ENCODE measurements at places on chromosomes 5 and 9.

GRCh38 chr5:179825655-179826182 is 5.0 kb downstream of the SQSTM1 start:
- H3K27me3 ChIP-seq, result no peaks in the 10 kb centered on the region
- DNase-seq, result no peak
- peaks cover 15% of the 10 kb centered on the region for H3K4me1 ChIP-seq
- H3K4me3 ChIP-seq, result no peak overlapping the region
- H3K36me3 ChIP-seq, result peaks cover 41% of the 10 kb centered on the region

DNA sequence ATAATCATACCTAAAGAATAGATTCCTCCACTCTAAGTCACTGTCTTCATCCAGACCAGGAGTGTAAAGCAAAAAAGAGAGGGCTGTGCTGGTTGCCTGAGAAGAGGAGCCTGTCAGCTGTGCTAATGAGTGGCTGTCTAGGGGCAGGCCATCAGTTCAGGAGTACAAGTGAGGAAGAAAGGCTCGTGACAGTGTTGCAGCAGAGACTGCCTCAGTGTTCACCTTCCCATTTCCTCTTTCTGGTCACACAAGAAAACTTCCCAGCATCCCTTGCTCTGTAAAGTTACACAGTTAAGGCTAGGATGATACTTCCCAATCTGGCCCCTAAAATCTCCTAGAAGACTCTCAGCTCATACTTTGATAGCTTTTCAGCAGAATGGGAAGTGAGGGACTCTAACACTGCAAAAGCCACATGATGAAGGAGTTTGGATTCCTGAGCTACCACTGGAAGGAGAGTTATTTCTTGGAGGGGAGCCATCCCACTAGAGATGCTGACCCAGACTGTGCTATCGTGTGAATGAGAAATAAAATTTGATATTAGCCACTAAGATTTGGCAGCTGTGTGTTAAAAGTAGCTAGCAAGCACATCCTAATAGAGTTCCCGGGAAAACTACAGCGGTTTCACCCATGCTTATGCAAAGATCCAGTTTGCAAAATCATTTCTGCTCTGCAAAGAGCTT is 67.1 kb downstream of the ADAMTS12 start:
- DNase-seq, result no peak
- H3K27ac ChIP-seq, result no peak overlapping the region
- no peak overlapping the region for H3K4me3 ChIP-seq
- no peaks in the 10 kb centered on the region for H3K36me3 ChIP-seq
- H3K27me3 ChIP-seq, result no peaks in the 10 kb centered on the region
- peaks cover 9% of the 10 kb centered on the region for H3K4me1 ChIP-seq

GRCh38 chr5:159855476-159856191 is 60.6 kb upstream of the ADRA1B start:
- no peak overlapping the region for H3K4me3 ChIP-seq
- no peaks in the 10 kb centered on the region for H3K36me3 ChIP-seq
- no peak overlapping the region for H3K27ac ChIP-seq
- H3K4me1 ChIP-seq, result no peaks in the 10 kb centered on the region
- H3K27me3 ChIP-seq, result peaks cover 21% of the 10 kb centered on the region

- no peaks in the 10 kb centered on the region for H3K27me3 ChIP-seq
- H3K27ac ChIP-seq, result no peak overlapping the region
- peaks cover 13% of the 10 kb centered on the region for H3K4me1 ChIP-seq
- no peaks in the 10 kb centered on the region for H3K36me3 ChIP-seq
- no peak overlapping the region for H3K4me3 ChIP-seq
- no peak for DNase-seq
These were observed 9.2 kb downstream of the JADE2 start for GRCh38 chr5:134534726-134535110.

All from type B pancreatic cell (in vitro differentiated cells).